ENCODE measurements at places on chromosomes 2 and 18. TPM values are rescaled to one million over a fixed set of nuclear protein-coding genes. Genes with fewer than 3 reads are reported as not detected.

Gene ATP5F1A
- 1,543 TPM for total RNA-seq

Gene ADAM17
- total RNA-seq: 12.2 TPM

Gene PDE11A
- total RNA-seq: not detected

Gene PTPN18
- 20.8 TPM for total RNA-seq

Gene FBXO15
- 0.30 TPM for total RNA-seq

Gene C1QL2
- total RNA-seq: not detected

Gene MC4R
- total RNA-seq: not detected

Gene KYNU
- total RNA-seq: 0.94 TPM

Gene SPATS2L
- total RNA-seq: 103 TPM

Gene RAD51AP2
- 0.22 TPM for total RNA-seq

Gene PARD6G
- 2.8 TPM for total RNA-seq

Measured in right atrium auricular region (tissue), 2 donors.